AG08396 (cell line): ENCODE measurements at places on chromosomes 3 and 15.

DNA sequence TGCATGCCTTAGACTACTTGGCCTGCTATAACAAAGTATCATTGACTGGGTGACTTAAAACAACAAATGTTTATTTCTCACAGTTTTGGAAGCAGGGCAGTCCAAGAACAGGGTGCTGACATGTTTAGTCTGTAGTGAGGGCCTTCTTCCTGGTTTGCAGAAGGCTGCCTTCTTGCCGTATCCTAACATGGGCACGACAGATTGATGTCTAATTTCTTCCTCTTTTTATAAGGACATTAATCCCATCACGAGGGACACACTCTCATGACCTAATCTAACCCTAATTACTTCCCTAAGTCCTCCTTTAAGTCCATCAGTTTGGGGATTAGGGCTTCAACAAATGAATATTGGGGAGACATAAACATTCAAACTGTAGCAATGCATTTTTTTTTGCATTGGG, 10.9 kb upstream of the GOLGA8B start:
- DNase-seq, result no peak

- DNase-seq, result no peak
Observed at GRCh38 chr3:47890126-47890827, 87.3 kb downstream of the DHX30 start.

DNA sequence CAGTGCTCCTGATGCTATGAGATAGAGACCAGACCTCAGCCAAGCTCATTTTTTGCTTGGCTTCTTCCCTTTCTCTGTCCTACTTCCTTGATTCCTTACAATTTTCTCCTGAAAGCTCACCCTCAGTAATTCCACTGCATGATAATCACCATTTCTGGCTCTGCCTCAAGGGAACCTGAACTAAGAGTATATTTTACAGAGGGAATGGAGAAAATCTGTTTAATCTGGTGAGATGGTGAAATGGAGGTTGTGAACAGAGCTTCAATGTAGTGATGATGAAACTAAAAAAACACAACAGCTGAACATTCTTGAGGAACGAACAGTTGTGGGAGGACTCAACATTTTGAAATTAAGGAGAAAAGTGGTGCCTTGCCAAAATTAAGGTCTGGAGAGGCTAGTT, 16.3 kb downstream of the HHLA2 start:
- no peak for DNase-seq

GRCh38 chr15:38540510-38540909, 24.1 kb downstream of the RASGRP1 start:
- DNase-seq, result no peak

DNA sequence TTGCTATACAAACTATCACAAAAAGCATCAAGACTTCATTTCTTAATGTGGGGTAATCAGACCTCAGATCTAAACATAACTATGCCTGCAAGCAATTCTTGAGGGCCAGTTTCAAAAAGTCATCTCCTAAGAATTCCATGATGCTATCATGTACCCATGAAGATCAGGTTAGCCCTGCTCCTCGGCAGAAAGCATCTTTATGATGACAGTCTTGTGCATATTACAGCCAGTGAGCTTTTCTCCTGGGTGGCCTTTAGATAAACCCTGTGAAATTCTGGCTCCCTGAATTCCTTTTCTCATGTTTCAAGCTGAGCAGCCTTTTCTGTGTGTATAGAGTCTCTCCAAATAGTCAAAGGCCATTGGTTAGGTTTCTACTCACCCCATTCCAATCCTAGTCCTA, 201.9 kb upstream of the MCTP2 start:
- DNase-seq, result no peak

- no peak for DNase-seq
Observed at GRCh38 chr3:59326246-59327024, 276.6 kb upstream of the CFAP20DC start.

DNA sequence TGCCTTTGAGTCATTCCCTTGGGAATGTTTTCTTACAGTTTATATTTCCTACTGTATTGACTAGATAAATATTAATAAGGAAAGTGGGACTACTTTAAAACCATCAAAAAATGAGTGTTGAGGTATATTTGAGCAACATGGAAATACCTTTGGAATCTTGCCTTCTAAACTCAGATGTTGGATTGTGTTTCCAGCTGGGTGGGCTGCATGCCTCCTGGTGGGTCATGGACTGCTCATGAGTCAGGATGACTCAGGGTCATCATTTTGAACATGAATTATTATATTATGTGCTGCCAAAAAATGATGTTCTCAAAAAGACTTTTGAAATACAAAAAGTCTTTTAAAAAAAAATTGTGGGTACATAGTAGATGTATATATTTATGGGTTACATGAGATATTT, 41.1 kb upstream of the APH1B start:
- no peak for DNase-seq

GRCh38 chr15:77355321-77355720, 64.6 kb downstream of the PEAK1 start:
- DNase-seq, result no peak

GRCh38 chr15:71392861-71393283, 277.6 kb downstream of the THSD4 start:
- DNase-seq, result no peak

DNA sequence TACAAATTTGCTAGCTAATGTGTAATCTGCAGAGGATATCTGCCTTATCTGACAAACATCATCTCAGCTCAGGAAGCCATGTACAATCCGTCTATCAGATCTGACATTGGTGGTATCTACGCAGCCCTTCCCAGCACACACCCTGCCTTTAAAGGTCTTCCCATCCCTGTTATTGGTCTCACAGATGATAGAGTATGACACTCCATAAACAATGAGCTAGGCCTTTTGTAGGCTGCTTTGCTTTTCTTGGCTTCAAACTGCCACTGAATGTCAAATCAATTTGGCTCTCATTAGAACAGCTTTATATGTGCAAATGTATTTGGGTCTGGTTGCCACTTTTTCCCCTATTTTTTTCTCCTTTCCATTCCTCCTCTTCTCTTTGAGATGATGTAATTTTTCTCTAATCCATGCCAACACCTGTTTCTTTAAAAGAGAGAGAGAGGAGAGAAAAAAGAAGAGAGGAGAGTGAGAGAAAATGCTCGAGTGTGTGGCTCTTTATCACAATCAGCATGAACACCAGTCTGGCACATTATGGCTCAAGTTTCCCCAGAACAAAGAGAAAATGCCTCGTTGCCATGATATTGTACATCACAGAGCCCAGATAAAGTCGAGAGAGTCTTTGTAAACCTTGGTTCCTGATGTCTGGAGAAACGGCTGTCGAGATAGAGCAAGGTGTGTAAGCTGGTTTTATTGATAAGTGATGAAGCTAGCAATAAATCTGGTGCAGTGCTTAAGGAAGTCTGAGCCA, 80.8 kb upstream of the DPH6 start:
- DNase-seq, result no peak

- DNase-seq, result no peak
Observed at GRCh38 chr3:15977598-15978232, 179.9 kb upstream of the ANKRD28 start.

DNA sequence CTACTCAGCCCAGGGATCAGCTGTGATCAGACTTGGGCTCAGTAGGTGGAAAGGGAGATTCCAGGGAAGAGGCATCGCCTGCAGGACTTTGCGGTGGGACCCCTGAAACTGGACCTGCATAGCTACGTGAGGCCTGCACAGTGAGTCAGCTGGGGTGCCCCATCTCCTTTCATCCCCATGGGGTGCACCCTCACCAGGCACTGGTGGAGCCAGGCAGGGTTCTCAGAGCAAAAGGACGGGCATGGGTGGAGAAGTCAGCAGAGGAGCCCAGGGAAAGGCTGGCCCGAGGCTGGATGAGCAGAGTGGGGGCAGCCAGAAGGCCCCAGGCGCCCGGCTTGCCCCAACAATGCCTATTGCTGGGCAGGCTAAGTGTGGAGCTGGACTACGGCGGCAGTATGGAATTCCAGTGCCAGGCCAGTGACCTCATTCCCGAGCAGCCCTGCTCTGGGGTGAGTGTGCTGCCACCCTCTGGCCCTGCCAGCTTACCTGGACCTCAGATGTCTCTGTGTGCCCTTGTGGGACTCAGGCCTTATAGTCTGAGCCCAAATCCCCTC, 19.7 kb downstream of the ACAA1 start:
- DNase-seq, result no peak

DNA sequence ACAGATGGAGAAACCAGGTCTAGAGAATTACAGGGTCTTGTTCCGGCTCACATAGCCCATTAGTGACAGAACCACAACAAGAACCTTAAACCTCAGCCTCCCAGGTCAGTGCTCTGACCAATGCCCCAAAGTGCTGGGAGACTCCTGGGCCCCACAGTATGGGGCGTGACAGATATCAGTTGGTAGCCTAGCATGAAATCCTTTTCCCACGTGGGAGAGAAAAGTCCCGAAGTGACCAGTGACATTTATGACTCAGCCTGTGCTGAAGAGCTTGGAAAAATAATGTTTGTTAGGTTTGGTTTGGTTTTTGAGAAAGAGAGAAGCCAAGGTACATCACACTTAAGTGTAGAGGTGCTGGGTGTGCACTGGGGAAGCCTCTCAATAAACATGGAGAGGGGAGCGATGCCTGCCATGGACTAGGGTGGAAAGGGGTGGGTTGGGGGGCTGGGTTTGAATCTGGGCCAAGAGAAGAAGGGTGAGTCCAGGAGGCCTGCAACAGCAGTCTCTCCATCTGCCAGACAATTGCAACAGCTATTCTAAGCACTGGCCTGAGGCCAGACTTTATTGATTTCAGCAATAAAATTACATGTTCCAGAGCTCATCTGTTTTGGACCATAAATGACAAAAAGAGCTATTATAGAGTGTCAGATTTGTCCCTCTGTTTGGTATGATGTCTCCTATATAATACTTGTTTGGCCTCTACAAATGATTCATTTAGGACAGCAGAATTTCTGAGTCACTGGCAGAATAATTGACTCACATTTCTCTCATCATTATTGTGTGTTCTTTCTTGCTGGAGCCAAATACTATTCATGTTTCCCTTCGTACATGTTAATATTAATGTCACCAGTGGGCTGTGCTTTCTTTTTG, 43.4 kb downstream of the C2CD4A start:
- DNase-seq, result peak; percentile 27

DNA sequence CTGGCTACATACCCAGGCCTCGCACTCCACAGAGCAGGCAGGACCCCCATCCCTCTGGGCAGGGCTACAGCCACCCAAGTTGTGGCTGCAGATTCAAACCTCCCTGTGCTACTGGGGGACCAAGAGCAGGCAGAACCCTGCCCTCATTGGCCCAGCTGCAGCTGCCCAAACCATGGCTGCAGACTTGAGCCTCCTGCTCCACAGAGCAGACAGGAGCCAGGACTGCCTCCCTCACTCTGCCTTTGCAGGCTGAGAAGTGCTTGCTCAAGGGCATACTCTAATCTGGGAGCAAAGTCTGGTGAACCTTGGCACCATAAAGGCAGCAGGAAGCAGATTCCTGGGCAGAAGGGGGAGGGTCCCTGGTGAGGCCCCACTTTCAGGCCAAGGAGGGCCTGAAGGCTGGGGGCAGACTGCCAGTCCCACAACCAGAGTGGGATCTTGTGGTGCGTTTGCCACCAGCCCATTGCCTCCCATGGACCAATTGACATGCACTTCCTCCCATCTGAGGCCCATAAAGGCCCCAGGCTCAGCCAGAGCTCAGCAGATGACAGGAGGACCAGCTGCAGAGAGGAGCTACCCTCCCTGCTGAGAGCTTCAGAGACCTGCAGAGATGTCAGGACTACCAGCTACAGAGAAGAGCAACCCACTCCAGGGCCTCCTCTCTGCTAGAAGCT, 64.2 kb upstream of the EPHA6 start:
- no peak for DNase-seq

DNA sequence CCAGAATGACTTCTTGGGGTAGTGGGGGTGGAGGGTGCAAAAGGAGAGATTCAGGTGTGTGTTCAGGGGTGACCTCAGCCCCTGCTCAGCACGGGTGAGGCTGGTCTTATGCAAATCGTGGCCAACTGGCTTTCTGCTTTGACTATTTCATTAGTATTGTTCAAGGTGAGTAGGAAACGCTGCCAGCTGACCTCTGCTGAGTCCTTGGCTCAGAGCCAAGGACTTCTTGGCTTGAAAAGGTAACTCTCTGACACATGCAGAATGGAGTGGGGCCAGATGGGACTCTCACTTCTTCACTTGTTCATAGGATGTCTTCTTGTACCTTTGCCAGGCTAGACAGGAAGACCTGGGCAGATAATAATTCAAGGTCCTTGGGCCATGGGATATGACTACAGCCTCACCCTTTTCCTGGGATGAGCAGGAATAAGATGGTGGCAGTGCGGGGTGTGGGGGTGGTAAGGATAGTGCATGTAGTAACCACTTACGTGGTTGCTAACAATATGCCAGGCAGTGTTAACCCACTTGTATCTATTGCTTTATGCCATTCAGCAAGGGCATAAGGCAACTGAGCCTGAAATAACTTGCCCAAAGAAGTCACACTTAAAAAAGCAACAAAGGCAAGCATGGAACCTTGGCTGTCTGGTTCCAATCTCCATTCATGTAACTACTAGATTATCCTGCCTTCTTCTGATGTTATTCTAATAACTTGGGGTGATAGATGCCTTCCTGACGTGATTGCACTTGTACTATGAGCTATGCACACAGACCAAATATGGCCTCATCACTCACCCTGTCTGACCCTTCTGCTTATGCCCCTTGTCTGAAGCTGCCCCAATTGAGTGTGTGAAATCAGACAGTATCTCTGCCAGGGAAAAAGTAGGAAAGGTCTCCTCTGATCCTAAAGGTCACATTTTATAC, 193.1 kb downstream of the NR1D2 start:
- no peak for DNase-seq

- peak; percentile 18 for DNase-seq
Observed at GRCh38 chr3:168081171-168081771, 14.5 kb downstream of the GOLIM4 start.

DNA sequence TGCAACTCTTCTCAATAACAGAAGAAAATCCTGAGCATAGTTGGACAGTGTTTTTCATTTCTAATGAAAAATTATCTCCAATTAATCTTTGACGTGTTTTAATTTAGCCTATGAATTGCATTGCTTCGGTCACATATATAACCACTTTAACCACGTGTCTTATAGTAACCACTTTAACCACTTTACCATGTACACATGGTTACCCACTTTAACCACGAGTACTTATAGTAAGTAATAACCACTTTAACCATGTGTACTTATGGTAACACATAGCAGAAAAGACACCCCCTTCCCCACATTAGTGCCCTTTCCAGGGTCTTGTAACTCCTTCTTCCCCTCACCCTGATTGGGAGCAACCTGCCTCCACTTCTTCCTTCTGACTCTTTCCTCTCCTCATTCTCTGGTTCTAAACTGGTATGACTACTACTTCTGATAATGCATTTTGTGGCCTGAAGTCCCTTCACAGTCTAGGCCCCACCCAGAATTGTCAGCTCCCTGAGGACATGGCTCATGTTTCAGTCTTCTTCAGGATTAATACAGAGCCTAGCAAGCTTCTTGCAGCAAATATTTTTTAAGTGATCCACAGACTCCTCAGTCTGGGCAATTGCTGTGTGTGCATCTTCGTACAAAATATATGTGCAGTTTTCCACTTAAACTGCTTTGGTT, 25.0 kb downstream of the SLC7A14 start:
- no peak for DNase-seq

- no peak for DNase-seq
Observed at GRCh38 chr15:49387471-49387870, 35.6 kb upstream of the FGF7 start.

DNA sequence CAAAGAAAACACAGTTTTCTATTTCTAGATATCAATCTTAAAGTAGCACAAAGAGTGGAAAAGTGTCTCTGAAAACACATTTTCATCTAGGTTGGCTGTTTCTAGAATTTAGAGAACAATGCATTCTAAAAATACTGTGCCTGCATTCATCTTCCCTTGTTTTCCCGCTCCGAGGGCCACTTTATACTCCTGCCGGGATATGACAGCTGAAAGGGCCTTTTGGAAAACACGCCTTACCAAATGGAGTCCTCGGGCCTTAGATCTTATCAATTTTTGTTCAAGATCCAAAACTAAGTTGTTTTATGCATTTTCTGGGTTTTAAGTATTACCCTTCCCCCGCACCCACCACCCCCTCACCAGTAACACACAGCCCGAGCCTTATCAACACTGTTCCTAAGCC, 47.9 kb upstream of the ARHGEF3 start:
- DNase-seq, result no peak
